ENCODE measurements at places on chromosomes 11 and 22.
A peak's percentile ranks its signal among the peaks of the same experiment; 100 is the strongest.

- peak; percentile 35 for DNase-seq
Observed at GRCh38 chr11:57427727-57428082, 784 bp upstream of the SLC43A3 start.

- no peak for DNase-seq
Observed at GRCh38 chr11:31560842-31561476, 51.4 kb downstream of the ELP4 start.

DNA sequence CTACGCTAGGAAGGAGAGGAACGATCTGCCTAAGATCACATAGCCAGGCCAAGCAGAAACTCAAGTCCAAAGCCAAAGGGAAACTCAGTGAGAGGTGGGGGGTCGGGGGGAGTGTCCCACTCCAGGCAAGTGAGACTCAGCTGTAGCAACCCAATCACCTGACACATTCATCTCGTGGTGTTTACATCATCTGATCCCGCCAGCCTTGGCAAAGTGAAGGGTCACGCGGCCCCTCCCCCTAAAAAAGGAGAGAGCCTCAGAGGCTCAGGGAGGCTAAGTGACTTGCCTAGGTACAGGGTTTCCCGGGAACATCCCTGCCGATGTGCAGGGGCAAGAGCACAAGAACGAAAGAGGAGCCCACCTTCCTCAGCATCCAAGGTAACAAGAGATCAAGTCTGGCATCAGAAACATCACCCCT lies 21.5 kb downstream of the MYH9 start:
- DNase-seq, result no peak

GRCh38 chr11:118314988-118315411 lies 10.5 kb downstream of the CD3E start:
- DNase-seq, result peak; percentile 33

GRCh38 chr22:44340271-44341239 lies 27.8 kb upstream of the SHISAL1 start:
- DNase-seq, result no peak

GRCh38 chr22:37334461-37334858 lies 52.2 kb downstream of the CYTH4 start:
- no peak for DNase-seq

GRCh38 chr11:2797741-2798361 lies 87.7 kb downstream of the CDKN1C start:
- no peak for DNase-seq

DNA sequence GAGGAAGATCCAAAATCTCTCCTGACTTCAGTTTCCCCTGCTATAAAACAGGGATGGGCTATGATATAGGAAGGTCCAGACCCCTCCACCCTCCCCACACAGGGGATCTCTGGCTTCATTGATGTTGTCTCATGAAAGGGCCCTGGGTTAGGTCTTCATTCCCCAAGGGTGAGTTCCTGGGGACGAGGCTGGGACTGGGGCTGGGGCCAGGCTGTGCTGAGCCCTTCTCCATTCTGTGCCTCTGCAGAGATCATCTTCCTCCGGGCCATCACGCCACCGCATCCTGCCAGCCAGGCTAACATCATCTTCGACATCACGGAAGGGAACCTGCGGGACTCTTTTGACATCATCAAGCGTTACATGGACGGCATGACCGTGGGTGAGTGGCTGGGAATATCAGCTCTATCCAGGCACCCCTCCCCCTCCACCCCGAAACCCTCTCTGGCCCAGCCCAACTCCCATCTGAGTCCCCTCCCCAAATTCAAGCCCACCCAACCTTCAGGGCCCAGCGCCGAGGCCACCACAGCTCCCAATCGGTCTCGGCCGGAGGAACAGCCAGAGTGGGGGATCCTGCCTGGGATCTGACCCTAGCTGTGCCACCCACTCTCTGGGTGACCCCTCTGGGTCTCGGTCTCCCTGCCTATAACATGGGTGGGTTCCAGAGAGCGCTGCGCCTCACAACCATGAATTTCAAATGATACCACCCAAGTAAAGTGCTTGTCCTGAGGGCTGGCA lies 74.2 kb downstream of the FBLN1 start:
- DNase-seq, result no peak

GRCh38 chr11:132142121-132142520 lies 771.7 kb downstream of the NTM start:
- no peak for DNase-seq

- DNase-seq, result no peak
Observed at GRCh38 chr22:44449061-44449682, 48.9 kb downstream of the RTL6 start.

- no peak for DNase-seq
Observed at GRCh38 chr11:10906521-10906920, 48.7 kb upstream of the ZBED5 start.

DNA sequence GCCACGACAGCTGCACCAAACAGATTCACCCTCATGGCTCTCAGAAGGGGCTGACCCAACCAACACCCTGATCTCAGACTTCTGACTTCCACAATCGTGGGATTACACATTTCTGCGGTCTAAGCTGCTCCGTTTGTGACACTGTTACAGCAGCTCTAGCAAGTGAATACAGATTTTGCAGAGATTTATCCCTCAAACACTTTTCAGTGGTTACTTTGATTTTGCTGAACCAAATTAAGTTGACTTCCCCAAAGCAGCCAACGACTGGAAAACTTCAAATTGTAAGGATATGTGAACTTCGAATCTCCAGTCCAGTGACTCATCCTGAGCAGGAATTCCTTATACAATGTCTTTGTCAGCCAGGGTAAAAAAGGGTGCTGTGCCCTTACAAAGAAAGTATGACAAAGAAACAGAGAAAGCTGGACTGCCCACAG lies 14.8 kb upstream of the INCENP start:
- DNase-seq, result no peak

- no peak for DNase-seq
Observed at GRCh38 chr11:13338019-13338426, 60.4 kb downstream of the BMAL1 start.

DNA sequence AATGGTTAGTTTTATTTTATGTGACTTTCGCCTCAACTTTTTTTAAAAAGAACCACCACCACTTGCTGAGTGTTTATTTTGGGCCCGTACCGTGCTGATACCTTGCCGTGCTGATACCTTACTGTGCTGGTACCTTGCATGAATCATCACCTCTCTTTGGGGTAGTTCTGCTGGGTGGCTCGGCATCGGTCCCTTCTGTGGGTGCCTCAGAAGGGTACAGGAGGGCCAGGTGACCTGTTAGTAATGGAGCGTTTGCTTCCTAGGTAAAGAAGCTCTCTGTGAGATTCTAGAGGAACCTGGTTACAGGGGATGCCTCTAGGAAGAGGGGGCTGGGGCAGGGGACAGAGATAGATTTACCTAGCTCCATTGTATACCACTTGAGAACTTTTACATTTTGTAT lies 17.1 kb downstream of the TOM1 start:
- DNase-seq, result no peak

DNA sequence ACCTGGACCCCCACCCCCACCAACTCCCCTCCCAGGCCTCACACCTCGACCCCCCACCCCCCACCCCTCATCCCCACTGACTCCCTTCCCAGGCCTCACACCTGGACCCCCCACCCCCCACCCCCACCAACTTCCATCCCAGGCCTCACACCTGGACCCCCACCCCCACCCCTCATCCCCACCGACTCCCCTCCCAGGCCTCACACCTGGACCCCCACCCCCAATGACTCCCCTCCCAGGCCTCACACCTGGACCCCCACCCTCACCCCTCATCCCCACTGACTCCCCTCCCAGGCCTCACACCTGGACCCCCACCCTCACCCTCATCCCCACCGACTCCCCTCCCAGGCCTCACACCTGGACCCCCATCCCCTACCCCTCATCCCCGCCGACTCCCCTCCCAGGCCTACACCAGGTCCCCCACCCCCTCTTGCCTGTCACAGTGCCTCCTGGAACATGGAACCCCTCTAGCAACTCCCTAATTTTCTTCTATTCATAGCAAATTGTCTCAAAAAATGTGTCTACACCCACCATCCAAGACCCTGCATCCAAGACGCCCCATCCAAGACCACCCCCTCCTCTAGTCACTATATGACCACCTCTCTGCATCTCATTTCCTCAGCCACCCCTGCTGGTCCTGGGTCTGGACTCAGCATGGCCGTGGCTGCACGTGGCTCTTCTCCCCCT lies 36.9 kb upstream of the BRSK2 start:
- peak; percentile 0 for DNase-seq

- DNase-seq, result no peak
Observed at GRCh38 chr11:91805293-91805692, 419.3 kb upstream of the FAT3 start.

GRCh38 chr11:111019451-111019850 lies 226.1 kb upstream of the POU2AF2 start:
- no peak for DNase-seq

DNA sequence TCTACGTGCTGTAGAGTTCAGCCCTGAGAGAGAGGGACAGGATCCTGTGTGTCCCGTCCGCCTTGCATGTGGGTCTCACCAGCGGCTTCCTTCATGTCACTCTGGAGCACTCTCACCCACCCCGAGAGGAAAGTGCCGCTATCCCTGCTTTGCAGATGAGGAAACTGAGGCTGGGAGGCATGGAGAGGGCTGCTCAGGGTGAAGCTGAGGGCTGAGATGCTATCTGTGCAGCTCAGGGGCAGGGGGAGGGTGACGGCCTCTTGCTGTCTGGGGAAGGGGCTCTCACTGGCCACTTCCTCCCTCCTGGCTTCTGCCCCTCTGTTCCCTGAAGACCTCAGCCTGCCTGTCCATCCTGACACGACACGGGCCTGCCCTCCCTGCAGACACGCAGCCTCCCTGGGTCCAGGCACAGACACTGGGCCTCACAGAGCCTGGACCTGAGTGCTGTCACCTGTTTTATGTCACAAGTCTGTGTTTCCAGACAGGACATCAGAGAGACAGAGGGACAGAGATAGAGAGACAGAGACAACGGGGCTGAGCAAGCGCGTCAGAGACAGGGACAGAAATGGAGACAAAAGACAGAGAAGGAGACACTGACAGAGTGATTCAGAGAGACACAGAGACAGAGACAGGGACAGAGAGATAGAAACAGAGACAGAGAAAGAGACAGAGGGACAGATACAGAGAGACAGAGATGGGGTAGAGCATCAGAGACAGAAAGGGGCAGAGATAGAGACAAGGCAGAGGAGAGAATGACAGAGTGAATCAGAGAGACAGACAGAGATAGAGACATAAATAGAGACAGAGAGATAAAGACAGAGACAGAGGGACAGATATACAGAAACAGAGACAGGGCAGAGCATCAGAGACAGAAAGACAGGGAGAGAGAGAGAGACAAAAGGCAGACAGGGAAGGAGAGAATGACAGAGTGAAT lies 53.1 kb downstream of the MCM5 start:
- DNase-seq, result no peak

DNA sequence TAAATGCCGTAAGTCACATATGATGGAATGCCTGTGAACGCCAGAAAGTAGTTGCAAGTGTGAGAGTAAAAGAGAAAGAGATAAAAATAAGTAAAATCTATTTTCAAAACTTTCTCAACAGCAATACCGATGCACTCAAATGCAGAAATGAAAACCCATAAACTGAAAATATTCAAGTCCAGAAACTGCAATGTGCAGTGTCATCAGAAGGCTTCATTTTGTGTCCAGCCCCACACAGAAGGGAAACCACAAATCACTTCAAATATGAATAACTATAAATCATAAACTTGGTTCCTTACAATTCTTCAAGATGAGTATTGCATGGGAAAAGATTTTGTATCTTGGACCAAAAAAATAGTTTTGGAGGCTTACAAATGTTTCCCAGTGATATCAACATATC lies 375.2 kb upstream of the ANO5 start:
- DNase-seq, result no peak

GRCh38 chr11:2908130-2908529 lies 21.1 kb downstream of the PHLDA2 start:
- DNase-seq, result no peak

DNA sequence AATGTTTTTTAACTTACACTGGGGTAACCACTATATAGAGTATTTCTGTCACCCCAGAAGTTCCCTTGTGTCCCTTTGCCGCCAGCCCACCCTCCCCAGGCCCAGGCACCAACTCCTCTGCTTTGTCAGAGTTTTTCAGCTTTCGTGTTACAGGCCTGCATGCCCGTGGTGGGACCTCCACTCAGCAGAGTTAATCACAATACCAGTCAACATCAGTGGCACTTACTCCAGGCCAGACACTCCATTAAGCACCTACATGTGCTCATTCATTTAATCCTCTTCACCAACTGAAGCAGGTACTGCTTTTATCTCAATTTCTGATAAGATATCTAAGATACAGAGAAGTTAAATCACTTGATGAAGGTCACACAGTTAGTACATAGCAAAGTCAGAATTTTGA lies 63.3 kb downstream of the LIF start:
- DNase-seq, result no peak

GRCh38 chr11:59849129-59849528 lies 3.8 kb upstream of the CBLIF start:
- peak; percentile 73 for DNase-seq

DNA sequence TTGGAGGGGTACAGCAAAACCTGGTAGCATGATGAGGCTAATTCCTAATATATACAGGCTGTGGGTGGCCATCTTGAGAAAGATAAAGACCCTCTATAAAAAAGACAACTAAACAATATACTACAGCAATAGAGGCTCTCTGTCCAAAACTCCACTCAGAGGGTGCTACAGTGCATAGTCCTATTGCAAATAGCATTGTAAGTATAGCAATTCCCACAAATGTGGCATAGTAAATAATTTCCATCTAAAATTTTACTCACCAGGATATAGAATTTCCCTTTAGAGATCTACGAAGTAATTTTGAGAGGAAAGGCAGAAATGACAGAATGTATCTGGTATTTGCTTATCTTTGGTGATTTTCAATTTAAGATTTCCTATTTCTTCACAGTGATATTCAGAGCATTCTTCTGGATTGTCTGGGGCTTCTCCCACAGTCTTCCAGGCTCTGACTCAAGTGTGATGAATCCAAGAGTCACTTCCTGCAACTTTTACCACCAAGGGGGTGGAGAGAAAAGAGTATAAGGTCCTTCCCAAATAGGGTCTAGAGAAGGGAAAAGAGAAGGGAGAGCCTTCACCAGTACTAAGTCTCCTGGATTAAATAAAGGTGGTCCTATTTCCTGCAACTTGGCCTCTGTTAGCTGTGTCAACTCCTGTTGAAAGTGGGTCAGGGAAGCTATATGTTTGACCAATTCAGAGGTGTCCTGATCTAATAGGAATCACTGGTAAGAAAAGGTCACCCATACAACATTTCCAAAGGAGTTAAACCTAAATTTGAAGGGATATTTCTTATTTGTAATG lies 1054.7 kb upstream of the CNTN5 start:
- no peak for DNase-seq

DNA sequence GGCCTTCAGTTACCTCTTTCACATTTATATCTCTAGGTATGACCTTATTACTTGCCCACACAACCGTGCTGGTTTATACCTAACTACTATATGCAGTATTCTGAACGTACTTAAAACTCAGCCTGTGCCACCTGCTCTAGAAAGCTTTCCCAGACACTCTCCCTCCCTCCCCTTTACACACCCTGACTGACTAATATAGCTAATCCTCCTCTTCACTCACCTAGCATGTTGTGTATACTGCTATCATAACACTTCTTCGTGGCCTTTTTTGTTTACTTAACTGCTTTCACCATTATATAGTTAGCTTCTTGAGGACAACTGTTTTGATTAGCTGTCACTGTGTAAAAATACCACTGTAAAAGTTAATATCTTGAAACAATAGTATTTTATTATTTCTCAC lies 23.5 kb downstream of the RNF214 start:
- no peak for DNase-seq

All from left colon (tissue), 2 donors.